ENCODE measurements at places on chromosomes 2 and 18.

GRCh38 chr2:70371753-70372152 is 69.9 kb upstream of the FAM136A start:
- DNase-seq: peak; percentile 92

GRCh38 chr2:225117051-225117716 is 74.9 kb upstream of the DOCK10 start:
- no peak for DNase-seq

GRCh38 chr2:238787501-238787900 is 60.4 kb upstream of the TWIST2 start:
- no peak for DNase-seq

DNA sequence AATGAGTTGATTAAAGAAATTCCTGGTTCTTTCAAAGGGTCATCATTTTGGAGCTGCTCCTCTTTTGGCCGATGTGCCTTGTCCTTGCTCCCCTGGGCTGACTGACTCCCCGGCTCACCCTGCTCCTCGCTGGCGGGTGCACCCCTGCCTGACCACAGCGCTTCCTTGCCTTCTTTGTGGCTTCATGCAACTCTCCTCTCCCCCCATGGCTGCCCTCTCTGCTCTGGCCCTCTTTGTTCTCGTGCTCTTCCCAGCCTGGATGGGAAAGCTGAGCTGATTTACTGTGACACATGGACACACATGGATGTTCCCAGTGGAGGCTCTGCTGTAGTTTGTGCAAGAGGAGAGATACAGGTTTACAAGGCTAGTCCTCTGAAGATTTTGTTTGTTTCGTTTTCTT is 234.6 kb downstream of the HAUS1 start:
- DNase-seq: no peak

GRCh38 chr2:181354626-181355025 is 102.6 kb upstream of the ITGA4 start:
- peak; percentile 80 for DNase-seq

- DNase-seq: no peak
Observed at GRCh38 chr2:202848813-202849212, 22.8 kb downstream of the ICA1L start.

GRCh38 chr2:207683438-207683837 is 28.0 kb upstream of the CCNYL1 start:
- no peak for DNase-seq

DNA sequence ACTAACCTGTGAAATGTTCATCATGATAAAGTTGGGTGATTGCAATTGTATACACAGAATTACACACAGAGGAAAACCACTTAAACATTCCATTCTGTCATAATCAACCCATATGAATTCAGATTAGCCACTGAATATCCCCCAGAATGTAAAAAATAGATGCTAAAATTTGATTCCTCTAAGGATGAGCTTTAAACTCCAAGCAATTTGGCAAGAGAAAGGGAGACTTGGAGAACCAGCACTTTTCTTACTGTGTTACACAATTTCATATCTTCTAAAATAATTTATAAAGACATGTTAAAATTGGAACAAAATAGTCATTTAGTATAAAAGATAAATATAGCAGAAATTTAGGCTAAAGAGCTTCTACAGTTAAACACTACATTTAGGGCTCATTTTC is 146.3 kb upstream of the LMAN1 start:
- DNase-seq: peak; percentile 24

- no peak for DNase-seq
Observed at GRCh38 chr2:6934758-6935651, 17.8 kb downstream of the RNF144A start.

DNA sequence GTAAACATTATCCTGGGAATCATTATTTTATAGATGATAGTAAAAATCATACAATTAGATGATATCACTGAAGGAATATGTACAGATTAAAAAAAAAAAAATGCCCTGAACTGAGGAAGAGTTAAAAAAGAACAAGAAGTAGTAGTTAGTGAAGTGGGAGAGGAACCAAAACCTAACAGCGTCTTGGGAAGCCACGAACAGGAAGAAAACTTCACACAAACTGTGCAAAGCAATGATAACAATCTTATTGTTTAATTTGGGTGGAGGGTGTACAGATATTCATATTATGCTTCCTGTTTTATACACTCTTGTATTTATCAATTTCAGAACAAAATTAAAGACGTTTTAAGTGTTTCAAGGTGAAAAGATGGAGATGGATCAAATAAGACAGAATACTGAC is 3.5 kb downstream of the HEATR5B start:
- DNase-seq: no peak

DNA sequence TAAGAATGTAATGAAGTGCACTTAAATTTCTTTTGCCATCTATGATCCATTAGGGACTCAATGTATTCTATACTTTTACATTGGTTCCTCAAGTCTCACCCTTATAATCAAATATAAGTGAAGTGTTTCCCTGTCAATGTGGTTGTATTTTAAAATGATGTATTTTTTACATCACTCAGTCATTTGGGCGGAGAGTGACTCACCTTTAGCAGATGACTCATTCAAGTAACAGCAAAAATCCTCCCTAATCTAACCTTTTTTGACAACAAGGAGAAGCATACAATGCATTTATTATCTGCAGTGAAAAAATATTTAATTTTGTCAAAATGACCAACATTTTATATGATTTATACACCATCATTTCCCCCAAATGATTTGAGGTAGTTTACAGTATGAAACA is 94.4 kb downstream of the FANCL start:
- DNase-seq: peak; percentile 58

- DNase-seq: no peak
Observed at GRCh38 chr18:57110290-57110689, 36.6 kb upstream of the BOD1L2 start.

DNA sequence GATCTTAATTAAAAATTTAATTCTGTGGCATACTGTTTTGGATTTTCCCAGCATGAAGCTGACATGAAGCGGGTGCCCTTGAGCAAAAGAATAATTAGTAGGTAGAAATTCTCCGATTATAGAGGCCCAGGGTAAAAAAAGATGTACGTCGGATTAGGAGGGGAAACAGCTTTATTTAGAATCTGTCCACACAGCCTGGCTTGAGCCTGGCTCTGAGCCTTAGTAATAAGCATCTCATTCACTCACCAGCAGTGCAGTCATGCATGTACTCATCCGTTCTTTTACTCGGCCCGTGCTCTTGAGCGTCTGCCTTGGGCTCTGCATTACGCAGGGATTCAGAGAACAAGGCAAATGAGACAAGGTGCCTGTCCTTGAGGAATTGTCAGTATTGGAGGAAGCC is 219.3 kb downstream of the AGAP1 start:
- no peak for DNase-seq

DNA sequence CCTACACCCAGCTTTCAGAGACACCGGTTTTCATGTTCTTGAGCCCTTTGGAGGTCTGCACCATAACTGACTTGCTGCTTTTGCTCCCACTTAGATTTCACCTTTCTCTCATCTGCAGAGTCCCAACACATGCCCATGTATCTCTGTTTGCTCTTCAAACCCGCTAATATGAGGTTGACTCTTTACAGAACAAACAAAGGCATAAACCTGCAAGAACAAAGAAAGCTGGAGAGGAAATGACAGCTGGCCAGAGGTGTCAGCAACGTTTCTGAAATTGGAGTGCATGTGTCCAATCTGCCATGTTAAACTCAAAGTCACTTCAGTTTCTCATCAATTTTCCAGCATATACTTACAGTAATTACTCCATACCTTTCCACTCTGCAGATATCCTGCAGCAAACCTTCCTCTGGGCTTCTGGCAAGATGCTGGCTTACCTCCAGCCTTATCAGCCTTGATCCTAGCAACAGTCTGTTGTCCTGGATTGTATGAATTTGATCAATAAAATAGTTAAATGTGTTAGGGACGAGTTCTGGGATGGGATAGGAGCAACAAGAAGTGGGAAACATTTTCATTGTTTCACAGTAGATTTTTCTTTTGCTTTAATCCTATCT is 157.4 kb downstream of the FHOD3 start:
- DNase-seq: no peak

GRCh38 chr2:217256251-217256650 is 396.4 kb upstream of the TNP1 start:
- no peak for DNase-seq

GRCh38 chr18:26051843-26052242 is 38.6 kb downstream of the SS18 start:
- no peak for DNase-seq

- no peak for DNase-seq
Observed at GRCh38 chr2:117693651-117694050, 120.8 kb upstream of the DDX18 start.

DNA sequence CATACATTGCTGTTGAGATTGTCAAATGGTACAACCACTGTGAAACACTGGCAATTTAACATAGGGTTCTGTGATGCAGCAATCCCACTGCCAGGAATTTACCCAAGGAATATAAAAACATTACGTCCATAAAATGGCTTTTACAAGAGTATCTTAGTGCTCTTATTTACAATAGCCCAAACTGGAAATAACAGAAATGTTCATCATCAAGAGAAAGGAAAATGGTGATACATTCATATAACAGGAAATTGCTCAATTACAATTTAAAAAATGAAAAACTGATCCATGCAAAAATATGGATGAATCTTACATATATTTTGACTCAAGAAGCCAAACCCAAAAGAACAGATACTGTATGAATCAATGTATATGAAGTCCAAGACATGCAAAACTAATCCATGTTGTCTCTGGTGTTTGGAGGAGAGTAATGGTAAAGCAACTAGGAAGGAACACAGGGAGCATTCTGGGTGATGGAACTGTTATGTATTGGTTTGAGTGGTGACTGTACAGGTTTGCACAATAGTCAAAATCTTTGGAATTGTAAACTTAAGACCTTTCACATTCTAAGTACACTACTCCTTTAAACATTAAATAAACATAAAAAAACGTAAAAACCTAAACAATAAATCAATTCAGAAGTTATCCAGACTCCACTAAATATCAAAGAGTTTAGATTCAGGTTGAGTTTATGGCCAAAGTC is 104.8 kb upstream of the WDR75 start:
- DNase-seq: no peak

DNA sequence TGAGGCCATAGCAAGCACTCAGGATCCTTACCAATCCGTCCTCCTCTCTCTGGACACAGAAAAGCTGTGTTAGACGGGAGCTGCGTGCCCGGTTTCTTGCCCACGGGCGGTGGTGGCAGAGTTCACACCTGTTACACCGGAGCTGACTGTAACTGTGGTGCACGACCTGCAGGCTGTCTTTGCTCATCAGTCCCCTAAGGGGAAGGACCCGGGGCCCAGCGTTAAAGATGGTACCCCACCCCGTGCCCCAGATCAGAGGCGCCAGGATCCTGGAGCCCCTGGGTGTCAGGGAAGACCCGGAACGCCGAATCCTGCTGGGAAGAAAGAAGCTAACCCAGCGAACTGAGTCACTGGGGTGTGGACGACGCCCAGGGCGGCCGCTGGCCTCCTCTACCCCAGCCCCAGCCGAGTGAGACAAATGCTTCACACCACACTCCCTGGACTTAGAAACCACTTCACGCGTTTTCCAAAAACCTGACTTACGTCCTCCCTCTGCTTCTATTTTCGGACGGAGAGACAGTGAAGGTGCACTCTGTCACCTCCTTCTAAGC is 293.6 kb upstream of the SALL3 start:
- DNase-seq: no peak

DNA sequence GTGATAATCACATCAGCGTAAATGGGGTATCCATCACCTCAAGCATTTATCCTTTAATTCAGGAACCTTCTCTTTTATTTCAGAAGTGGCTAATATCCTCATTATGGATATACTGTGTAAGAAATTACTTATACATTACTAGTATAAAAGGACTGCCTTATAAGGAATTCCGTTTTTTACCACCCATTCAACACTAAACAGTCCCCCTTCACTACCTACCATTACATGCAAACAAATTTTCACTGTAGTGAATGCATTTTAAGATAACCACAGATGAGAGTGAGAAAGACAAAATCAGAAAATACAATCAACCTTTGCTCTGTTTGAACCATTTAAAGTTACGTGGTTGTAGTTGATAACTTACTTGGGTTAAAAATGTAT is 551.2 kb downstream of the RNF144A start:
- DNase-seq: no peak

DNA sequence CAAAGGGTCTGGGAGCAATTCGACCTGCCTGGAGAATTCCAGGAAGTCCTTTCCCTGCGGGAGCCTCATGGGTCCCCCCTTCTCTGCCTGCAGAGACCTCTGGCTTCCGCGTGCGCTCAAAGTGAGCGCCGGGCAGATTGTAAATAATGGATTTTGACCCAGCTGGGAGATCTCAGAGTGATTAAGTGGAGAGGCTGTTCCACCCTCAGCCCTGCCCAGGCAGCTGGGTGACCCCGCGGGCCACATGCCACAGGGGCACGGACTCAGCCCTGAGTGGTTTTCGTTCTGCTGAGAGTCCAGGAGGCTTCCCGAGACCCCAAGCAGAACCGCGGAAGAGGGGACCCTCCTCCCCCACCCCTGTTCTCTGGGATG is 1.2 kb downstream of the KCNG2 start:
- DNase-seq: no peak

GRCh38 chr2:43331422-43331821 is 105.0 kb upstream of the ZFP36L2 start:
- peak; percentile 73 for DNase-seq

DNA sequence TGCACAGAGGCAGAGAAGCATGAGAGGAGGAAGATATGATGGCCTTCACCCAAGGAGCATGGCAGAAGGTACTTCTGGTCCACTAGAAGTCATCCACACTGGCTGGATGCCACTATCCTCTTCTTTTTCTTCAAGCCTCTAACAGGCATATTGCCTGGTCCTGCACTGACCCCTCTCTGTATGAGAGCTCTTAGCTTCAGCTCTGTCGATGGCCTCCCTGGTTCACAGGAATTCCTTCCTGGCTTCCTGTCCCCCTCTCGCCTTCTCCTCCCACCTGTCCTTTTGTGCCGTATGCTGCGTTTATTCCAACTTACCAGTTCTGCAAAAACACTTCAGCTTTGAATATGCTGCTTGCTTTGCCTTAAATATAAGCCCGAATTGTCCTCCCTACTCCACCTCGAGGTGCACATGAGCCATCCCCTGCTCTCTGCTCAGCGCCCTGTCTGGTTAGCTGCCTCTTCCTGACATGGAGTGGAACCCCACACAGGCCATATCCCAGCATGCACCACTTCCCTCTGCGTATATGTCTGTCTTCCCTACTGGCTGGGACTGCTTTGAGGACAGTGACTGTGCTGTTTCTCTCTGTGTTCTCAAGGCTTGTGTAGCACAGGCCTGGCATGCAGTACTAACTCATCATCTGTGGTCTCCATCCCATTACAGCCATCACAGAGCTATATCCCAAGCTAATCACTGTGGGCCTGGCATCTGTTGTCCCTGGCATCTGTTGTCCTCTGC is 474.9 kb downstream of the EIPR1 start:
- DNase-seq: no peak

DNA sequence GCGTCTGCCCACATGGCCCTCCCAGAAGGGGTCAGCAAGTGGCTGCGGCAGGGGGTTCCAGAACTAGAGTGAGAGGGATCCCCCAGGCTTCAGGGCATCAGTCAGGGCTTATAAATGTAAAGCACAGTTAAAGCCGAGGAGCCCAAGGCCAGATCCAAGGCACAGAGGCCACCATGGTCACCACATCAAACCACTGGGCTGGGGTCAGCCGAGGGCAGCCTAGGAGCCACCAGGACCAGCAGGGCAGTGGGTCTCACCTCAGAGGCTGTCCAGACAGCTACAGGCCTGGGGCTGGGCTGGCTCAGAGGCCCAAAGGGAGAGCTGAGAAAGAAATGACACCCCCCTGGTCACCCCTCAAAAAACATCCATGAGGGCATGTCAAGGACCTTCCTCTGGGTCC is 188.5 kb downstream of the INHBB start:
- DNase-seq: no peak

Data from NCI-H226 (cell line).